B cell (primary cell): ENCODE measurements at places on chromosomes 13 and 19. TPM values are rescaled to one million over a fixed set of nuclear protein-coding genes. Genes with fewer than 3 reads are reported as not detected.

Gene CACNA1A
- total RNA-seq: 1.3 and 1.7 TPM in 2 replicates

Gene MEDAG
- not detected in 2 replicates for total RNA-seq

DNA sequence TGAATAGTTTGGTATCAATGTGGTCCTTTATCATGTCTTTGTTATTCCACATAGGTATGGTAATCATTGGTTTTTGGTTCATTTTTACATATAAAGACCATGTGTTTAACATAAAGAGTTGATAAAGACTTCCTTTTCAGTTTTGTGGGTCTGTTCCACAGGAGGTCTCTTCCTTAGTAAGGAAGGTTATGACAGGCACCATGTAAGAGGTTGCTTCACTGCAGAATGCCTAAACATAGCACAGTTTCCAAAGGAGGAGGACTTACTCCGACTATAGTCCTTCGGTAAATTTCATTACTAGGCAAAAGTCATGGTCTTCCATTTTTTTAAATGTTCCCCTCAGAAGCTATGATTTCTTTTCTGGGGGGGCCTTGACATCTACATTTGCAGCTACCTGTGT, 27.1 kb upstream of the PCDH17 start:
- no peak overlapping the region for H3K4me3 ChIP-seq
- no peaks in the 10 kb centered on the region for H3K27me3 ChIP-seq
- H3K27ac ChIP-seq: no peak overlapping the region
- no peaks in the 10 kb centered on the region for H3K4me1 ChIP-seq
- no peak for DNase-seq

- H3K27me3 ChIP-seq: no peaks in the 10 kb centered on the region
- peaks cover 27% of the 10 kb centered on the region for H3K4me1 ChIP-seq
- DNase-seq: no peak
- H3K36me3 ChIP-seq: peaks cover 78% of the 10 kb centered on the region
- H3K4me3 ChIP-seq: no peak overlapping the region
- no peak overlapping the region for H3K27ac ChIP-seq
These were observed 25.0 kb downstream of the HNRNPM start for GRCh38 chr19:8469613-8470368.

DNA sequence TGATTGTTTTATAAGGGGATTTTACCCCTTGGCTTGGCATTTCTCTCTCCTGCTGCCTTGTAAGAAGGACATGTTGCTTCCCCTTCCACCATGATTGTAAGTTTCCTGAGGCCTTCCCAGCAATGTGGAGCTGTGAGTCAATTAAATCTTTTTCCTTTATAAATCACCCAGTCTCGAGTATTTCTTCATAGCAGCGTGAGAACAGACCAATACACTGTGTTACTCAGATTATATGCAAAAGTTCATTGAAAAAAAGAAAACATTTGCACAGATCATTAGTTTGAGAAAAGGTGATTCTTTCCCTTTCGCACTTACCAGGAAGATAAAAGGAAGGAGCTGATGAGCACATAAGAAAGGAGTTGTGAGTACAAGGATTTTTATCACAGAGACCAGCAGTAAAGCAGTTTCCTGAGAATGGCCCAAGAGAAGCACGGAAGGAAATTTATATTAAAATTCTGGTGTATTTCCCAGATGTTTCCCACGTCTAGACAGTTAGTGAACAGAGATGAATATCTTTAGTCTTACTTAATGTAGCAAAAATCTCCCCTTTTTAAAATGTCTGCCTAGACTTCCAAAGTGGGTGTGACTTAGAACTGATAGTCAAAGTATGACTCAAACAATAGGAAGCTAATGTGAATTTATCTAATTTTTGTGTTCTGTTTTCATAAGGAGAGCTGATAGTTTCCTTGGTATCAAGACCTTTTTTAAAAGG, 431.8 kb upstream of the SGCG start:
- no peak for DNase-seq
- H3K27ac ChIP-seq: no peak overlapping the region
- no peaks in the 10 kb centered on the region for H3K4me1 ChIP-seq
- H3K27me3 ChIP-seq: no peaks in the 10 kb centered on the region

- H3K36me3 ChIP-seq: no peaks in the 10 kb centered on the region
- no peak overlapping the region for H3K27ac ChIP-seq
- no peak for DNase-seq
- no peaks in the 10 kb centered on the region for H3K27me3 ChIP-seq
- no peaks in the 10 kb centered on the region for H3K4me1 ChIP-seq
- no peak overlapping the region for H3K4me3 ChIP-seq
These were observed 52.0 kb downstream of the RAB20 start for GRCh38 chr13:110509478-110509926.

DNA sequence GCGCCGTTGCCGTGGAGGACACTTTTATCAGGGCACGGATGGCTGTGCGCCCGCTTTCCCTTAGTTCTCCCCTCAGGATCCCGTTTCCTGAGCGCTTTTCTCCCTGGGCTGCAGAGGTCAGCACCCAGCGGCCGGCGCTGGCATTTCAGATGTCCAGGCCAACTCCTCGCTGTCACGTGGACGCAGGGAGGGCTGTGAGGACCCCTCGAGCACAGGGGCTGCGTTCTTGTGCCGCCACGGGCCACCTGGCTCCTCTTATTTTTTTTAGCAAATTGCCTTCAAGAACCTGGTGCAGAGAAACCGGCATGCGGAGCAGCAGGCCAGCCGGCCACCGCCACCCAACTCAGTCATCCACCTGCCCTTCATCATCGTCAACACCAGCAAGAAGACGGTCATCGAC, 22.3 kb downstream of the ATP4B start:
- no peaks in the 10 kb centered on the region for H3K4me1 ChIP-seq
- H3K27ac ChIP-seq: no peak overlapping the region
- no peak for DNase-seq
- no peak overlapping the region for H3K4me3 ChIP-seq
- H3K27me3 ChIP-seq: no peaks in the 10 kb centered on the region

DNA sequence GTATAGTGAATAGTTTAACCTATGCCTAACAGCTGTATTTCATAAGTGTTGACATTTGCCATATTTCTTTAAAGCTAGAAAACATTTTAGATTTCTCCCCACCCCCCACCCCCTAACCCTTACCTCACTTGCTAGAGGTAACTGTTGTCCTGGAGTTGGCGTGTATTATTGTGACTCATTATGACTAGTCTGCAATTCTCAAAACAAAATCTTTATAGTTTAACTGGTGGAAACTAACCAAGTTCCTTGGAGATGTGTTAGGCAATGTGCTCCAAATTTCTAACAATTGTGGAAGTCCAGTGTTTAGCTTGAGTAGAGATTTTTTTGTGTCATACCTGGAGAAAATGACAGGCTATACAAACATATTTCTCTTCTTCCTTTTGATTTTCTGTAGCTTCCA, 38.0 kb downstream of the KCTD4 start:
- DNase-seq: no peak
- peaks cover 5% of the 10 kb centered on the region for H3K36me3 ChIP-seq
- H3K27me3 ChIP-seq: no peaks in the 10 kb centered on the region
- H3K4me3 ChIP-seq: no peak overlapping the region
- no peak overlapping the region for H3K27ac ChIP-seq

GRCh38 chr13:78437781-78438180, 165.6 kb downstream of the POU4F1 start:
- no peaks in the 10 kb centered on the region for H3K27me3 ChIP-seq
- H3K4me3 ChIP-seq: no peak overlapping the region
- H3K4me1 ChIP-seq: no peaks in the 10 kb centered on the region
- H3K27ac ChIP-seq: no peak overlapping the region
- H3K36me3 ChIP-seq: no peaks in the 10 kb centered on the region

DNA sequence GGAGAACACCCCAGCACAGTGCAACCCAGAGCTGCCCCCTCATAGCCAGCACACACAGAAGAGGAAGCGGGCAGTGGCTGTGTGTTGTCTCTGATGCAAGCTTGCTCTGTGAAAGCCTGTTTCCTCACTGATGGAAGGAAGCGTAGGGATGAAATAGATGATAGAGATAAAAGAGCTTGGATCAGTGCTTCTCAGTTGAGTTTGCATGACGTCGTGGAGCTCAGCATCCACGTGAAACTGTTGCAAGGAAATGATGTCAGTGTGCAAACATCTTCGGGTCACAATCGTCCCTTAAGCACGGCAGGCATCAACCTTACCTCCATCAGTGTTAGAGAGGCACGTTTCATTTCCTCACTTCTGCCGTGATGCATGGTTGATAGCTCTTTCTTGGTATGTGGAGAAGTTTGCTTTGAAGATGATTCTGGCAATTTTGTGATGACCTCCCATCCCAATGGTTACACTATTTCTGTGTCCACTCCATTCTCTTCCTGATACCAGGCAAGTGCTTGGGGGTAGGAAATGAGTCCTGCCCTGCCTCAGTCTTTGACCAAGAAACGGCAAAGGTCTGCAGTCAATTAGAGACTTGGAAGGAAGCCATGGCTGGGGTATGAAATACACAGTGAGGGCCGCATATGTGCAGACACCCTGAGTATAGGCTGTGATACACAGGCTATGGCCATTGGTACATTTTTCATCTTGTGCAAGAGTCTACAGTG, 183.0 kb downstream of the ZNF536 start:
- no peak overlapping the region for H3K4me3 ChIP-seq
- no peak overlapping the region for H3K27ac ChIP-seq

DNA sequence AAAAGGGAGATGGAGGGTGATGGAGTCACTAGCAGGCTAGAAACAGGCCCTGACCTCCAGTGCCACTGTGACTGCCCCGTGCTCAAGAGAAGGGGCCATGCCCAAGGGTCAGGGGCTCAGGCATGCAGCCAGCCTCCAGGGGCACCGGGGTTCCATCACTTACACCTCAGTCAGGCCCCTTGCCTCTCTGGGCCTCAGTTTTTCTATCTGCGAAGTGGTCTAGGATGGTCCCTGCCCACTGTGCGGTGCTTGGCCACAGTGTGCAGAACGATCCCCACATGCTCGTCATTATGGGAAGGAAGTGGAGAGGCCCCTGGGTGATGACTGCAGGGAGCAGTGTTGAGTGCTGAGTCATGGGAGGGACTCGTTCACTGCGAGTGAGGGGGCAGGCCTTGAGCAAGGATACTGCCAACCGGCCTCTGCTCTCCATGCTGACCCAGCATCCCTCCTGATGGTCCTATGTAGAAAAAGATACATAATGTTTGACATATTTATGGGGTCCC, 23.1 kb downstream of the TMED1 start:
- no peaks in the 10 kb centered on the region for H3K36me3 ChIP-seq
- no peak for DNase-seq
- no peaks in the 10 kb centered on the region for H3K4me1 ChIP-seq
- H3K27ac ChIP-seq: no peak overlapping the region
- no peak overlapping the region for H3K4me3 ChIP-seq

DNA sequence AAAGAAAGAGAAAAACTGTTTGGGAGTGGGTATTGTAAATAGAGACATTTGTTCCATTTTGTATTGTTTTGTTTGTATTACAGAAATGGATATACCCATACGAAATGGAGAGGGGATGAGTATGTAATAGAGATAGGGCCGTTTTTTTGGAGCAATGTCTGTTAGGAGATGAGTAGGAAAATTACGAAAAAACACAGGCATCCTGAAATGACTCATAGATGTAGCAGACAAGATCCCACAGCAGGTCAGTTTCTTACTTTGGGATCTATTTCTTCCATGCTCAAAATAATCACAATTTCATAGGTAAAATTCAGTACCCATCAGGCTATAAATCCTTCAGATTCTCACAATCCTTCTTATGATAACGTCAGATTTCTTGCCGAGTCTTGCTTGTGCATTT, 779.4 kb upstream of the SLITRK1 start:
- H3K4me3 ChIP-seq: no peak overlapping the region
- no peaks in the 10 kb centered on the region for H3K36me3 ChIP-seq
- no peak for DNase-seq
- no peaks in the 10 kb centered on the region for H3K27me3 ChIP-seq

DNA sequence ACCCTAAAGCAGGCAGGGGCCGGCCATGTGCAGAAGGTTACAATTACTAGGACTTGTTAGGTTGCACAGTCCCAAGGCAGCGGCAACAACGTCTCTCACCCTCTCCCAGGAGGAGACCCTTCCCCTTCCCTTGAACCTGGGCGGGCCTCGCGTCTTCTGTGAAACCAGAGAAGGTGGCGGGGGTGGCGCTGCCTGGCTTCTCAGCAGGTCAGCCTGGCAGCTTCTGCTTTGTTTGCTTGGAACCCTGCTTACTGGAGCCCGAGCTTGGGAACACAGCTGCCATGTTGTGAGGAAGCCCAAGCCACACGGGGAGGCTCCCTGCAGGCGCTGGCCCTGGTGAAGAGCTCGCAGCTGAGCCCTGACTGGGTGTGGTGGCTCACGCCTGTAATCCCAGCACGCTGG, 15.5 kb downstream of the MKNK2 start:
- no peaks in the 10 kb centered on the region for H3K36me3 ChIP-seq
- H3K27me3 ChIP-seq: no peaks in the 10 kb centered on the region
- peaks cover 40% of the 10 kb centered on the region for H3K4me1 ChIP-seq
